ENCODE measurements at places on chromosomes 5 and 9.

DNA sequence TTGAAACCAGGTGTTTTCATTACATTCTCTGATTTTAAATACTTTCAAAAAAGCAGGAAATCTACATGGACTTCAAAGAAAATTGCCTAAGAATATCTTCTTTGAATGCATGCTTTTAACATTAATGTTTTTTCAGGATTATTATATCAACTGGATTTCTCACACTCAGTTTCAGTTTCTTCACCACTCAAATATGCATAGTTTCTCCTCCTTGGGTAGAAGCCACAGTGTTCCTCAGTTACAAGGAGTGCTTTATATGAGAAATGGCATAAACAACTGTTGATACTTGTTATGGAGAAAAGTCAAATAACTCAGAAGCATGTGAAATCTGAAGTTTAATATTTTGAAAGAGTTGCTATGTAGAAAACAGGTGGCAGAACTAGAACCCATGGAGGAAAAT lies 196.9 kb downstream of the DMRTA1 start:
- DNase-seq: no peak

GRCh38 chr5:6616632-6617031 lies 16.2 kb downstream of the NSUN2 start:
- DNase-seq: no peak

GRCh38 chr5:39943811-39944210 lies 519.0 kb upstream of the DAB2 start:
- DNase-seq: no peak

- peak; percentile 58 for DNase-seq
Measured at GRCh38 chr9:82333671-82334070, 345.1 kb downstream of the SPATA31D1 start.
